ENCODE measurements at places on chromosomes 2 and 18.

- DNase-seq: no peak
These were observed 49.1 kb upstream of the SLC14A2 start for GRCh38 chr18:45566025-45566740.

- DNase-seq: no peak
These were observed 474.4 kb upstream of the CDH2 start for GRCh38 chr18:28651298-28651697.

- DNase-seq: no peak
These were observed 96.6 kb upstream of the TWSG1 start for GRCh38 chr18:9237981-9238380.

DNA sequence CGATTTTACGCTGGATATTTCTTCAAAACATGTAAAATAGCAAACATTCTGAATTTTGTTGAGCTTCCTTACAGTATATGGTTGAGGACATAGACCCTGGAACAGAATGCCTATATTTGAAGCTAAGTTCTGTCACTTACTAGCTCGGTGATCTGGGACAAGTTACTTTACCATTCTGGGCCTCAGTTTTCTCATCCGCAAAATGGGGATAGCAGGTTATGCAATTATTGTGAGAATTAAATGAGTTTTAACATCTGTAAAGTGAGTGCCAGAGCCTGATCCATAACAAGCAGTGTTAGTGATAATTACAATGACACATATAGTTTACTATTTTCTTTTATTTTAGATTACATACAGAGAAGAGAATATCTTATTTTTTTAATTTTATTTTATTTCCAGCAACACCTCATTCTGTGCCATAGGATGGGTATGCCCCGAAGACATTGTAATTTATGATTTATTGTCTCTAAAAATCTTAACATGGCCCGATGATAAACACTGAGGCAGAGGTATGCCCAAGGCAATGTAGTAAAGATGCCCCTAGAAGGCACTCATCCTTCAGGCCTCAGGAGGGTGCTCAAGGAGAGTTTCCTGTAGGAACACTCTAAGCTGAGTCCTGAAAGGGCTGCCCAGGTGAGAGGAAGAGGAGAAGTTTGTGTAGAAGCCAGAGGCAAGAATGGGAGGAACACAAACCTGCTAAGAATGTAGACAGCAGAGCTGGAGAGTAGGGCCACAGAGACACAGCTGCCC lies 250.9 kb downstream of the BCL11A start:
- DNase-seq: no peak

DNA sequence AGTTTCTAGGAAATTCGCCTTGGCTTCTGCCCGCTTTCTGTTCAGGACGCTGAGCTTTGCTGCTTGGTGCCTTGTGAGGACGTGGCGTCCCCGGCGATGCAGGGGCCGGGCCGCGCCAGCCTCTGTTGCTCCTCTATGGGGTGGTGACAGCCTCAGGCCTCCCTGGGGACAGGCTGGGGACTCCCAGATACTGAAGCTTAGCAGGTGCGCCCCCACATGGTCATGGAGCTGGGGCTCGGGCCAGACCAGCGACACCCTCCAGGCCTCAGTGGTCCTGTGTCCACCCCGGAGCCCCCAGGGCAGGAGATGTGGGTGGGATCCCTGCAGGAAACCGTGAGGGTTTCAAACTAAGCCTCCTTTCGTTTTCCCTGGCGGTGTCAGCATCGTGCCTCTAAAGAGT lies 29.2 kb downstream of the KCNG2 start:
- DNase-seq: no peak

DNA sequence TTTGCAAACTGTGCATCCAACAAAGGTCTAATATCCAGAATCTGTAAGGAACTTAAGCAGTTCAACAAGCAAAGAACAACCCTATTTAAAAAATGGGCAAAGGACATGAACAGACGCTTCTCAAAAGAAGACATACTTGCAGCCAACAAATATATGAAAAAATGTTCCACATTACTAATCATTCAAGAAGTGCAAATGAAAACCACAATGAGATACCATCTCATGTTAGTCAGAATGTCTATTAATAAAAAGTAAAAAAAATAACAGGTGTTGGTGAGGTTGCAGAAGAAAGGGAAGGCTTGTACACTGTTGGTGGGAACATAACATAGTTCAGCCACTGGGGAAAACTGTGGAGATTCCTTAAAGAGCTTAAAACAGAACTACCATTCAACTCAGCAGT lies 126.2 kb downstream of the NAT8 start:
- no peak for DNase-seq
